ENCODE measurements at places on chromosomes 2 and 18.

DNA sequence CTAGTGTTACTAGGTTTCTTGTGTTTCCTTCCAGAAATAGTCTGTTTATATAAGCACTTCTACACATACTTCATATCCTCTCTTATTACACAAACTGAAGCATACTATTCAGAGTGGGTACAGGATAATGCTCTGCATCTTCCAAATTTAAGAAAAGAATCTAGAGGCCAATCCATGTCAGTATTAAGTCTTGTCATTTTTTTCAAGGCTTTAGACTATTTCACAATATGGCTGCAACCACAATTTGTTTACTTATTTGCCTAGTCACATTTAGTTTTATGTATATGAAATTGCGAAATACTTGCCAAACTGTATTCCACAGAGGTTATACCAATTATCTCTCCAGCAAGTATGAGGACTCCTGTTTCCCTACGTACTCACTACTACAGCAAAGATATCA is 27.9 kb downstream of the IWS1 start:
- no peak for DNase-seq

DNA sequence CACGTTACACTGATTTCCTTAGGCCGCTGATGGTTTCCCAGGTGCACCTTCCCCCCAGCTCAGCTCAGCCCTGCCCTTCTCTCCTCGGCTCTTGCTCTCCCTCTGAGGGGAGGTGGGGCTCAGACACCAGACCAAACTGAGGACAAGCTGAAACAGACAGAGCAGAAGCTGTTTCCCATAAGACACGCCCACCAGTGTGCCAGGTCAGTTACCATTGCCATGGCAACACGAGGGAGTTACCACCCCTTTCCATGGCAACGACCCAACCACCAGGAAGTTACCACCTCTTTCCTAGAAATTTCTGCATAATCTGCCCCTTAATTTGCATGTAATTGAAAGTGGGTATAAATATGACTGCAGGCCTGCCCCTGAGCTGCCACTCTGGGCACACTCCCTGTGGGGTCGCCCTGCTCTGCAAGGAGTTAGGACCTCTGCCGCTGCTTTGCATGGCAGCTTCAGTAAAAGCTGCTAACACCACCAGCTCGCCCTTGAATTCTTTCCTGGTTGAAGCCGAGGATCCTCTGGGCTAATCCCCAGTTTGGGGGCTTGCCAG is 120.9 kb upstream of the SMIM21 start:
- DNase-seq: no peak

DNA sequence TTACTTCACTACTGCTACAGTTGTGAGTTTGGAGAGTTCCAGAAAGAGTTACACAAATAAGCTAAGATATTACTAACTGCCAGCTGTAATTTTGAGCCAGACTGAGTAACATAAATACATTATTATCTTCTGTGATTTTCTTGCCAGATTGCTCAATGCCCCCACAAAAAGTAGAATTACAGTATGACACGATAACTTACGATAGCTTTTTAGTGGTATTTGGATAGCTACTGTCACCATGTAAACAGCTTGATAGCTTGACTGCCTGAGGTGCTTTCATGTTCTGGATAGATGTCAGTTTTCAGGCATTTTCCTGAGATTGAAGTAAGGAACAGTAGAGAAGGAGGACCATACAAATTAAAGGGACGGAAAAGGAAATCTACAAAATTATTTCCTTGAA is 533.3 kb downstream of the SOCS6 start:
- DNase-seq: no peak

DNA sequence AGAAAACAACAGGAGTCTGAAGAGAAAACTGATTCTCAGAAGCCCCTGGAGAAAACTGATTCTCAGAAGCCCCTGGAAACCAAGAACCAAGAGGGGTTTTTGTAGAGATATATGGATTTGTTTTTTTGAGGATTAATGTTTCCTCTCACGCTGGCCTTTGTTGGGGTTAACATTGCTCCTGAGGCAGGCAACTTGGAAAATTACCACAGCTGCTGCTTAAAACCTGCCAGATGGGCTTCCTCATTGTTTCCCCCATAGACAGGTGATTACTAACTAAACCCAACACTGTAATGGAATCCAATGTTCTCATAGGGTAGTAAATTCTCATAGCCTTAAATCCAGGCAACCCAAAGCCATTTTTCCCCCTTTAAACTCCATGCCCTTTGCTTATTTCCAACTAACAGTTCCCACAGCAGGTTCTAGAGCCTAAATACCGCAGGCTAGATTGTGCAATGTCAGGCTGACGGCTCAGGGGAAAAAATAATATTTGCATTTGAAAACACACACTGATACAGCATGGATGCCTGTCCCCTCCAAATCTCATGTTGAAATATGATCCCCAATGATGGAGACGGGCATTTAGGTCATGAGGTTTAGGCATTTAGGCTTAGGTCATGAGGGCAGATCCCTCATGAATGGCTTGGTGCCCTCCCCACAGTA is 272.3 kb upstream of the PKDCC start:
- no peak for DNase-seq

All from stimulated activated CD8-positive, alpha-beta memory T cell treated with anti-CD3 and anti-CD28 coated beads, Interleukin-4, amount 100 ng/mL, for 1 hour (primary cell).